CD4-positive, alpha-beta T cell treated with Interleukin-15 for 4 hours (primary cell): ENCODE measurements at places on chromosomes 2 and 18.

- no peak for DNase-seq
Measured at GRCh38 chr2:64538764-64539433, 14.8 kb downstream of the AFTPH start.

GRCh38 chr18:62856294-62856693, 141.0 kb downstream of the PHLPP1 start:
- no peak for DNase-seq

DNA sequence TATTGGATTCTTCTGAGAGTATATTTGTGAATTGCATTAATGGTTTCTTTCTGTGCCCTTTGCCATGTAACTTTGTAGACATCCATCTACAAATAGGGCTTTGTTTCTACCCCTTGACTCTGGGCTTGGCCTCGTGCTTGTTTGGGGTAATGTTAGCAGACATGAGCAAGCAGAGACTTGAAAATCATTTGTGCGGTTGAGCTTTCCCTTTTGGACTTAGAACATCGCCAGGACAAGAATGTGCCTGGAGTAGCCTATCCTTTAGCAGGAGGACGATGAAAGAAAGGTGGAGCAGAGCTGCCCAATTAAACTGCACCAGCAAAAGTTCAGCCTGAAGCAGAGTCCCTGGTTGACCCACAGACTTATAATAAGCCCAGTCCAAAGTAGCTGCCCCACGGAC, 785.9 kb downstream of the EPHA4 start:
- no peak for DNase-seq

DNA sequence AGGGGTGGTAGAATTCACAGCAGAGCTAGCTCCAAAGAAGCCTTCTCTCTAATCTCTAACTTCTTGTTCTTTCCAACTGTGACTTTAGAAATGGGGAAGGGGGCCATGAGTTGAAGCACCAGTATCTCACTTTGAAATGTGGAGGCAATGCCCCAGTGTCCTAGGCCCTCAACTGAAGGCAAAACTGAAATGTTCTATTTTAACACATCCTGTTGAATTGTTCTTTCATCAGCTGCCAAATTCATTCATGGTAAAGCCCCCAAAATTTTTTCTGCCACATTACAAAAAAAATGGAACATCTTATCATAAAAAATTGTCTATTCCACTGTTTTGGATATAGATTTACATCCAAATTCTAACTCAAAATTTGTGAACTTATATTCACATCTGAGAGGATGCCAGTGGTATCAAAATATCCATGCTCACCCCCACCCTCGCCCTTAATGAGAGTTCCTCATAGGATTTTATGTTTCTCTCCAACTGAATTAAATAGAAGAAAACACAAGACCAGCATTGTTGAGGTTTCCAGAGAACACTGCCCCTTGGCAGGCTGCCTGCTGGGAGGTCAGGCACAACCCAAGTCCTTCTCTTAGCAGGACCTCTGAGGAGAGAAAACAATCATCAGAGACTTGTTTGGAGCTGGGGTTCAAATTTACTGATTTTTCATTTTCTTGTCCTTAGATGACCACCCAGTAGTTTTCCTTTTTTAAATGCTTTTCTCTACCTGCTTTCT, 147.4 kb upstream of the PGAP1 start:
- DNase-seq = no peak

- no peak for DNase-seq
Measured at GRCh38 chr2:241425368-241425767, 69.3 kb downstream of the FARP2 start.

GRCh38 chr18:24761765-24762164, 301.3 kb downstream of the HRH4 start:
- DNase-seq = no peak

- no peak for DNase-seq
Measured at GRCh38 chr2:143558665-143559064, 429.4 kb downstream of the ARHGAP15 start.

GRCh38 chr18:27826101-27826500, 350.8 kb downstream of the CDH2 start:
- no peak for DNase-seq

DNA sequence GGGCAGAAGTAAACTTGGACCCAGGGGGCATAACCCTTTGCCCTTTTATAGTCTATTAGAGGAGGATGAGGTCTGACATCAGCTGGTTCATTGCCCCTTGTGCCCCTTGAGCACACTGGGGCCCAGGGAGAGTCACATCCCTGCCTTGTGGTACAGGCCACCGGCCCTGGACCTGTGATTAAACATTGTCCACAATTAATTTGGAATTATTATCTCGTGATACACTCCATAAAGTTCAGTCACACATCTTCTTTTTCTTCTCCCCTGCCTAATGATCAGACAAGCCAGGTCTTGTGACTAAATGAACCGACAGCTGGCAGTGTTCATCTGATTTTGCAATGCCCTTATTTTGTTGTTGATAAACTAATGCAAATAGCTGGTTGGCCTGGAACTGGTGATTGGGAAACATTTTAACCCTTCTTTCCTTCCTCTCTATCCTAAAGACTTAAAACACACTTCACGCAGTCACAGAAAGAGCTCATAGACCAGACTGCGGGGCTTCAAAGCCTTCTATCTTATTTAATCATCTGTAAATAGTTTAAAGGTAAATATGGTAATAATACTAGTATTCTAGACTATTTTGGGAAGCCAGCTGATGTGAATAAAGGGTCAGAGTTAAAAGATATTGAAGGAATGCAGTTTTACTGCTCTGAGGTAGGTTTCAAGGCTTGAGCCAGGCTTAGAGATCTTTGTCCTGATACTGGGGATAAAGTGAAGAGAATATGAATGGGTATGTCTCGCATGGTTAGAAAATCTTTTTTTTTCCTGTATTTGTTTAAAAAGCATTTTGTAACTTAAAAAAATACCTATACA, 13.4 kb downstream of the IL1R1 start:
- DNase-seq = no peak

- DNase-seq = no peak
Measured at GRCh38 chr2:232455426-232456255, at the start of gene ALPI. ALPI (plus strand) TSS chr2:232456153; CDS start chr2:232456200, 47 bp downstream.

- DNase-seq = no peak
Measured at GRCh38 chr2:116979916-116980764, 834.4 kb upstream of the DDX18 start.

DNA sequence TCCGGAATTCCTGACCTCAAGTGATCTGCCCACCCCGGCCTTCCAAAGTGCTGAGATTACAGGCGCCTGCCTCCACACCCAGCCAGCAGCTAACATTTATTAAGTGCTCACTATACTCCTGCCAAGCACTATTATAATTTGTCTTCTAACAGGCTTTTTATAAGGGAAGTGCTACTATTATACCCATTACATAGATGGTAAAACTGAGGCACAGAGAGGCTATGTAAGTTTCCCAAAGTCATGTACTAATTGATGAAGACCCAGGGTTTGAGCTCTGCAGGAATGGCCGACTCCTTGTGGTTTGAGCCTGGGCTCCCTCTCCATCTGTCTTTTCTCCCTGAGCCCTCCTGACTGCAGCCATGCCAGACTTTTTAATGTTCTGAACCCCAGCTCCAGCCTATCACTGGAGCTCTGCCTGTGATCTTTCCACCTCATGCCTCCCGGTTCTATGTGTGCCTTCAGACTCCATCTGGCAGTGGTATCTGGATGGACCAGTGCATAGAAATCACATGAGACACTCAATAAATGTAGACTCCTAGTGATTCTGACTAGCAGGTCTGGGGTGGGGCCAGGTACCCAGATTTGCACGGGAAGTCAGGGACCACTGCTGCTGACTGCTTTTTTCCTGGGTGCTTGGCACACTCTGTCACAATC, 197.1 kb downstream of the NEDD4L start:
- no peak for DNase-seq

- DNase-seq = no peak
Measured at GRCh38 chr2:107285621-107286299, 399.8 kb upstream of the ST6GAL2 start.

GRCh38 chr2:226726546-226726945, 73.1 kb downstream of the IRS1 start:
- DNase-seq = no peak

GRCh38 chr2:138469411-138469810, 32.2 kb upstream of the SPOPL start:
- DNase-seq = no peak

- peak; percentile 77 for DNase-seq
Measured at GRCh38 chr2:207143215-207144172, 22.3 kb downstream of the KLF7 start.

- no peak for DNase-seq
Measured at GRCh38 chr18:346600-346999, 78.8 kb upstream of the THOC1 start.

GRCh38 chr18:2089396-2089795, 481.9 kb downstream of the METTL4 start:
- no peak for DNase-seq

DNA sequence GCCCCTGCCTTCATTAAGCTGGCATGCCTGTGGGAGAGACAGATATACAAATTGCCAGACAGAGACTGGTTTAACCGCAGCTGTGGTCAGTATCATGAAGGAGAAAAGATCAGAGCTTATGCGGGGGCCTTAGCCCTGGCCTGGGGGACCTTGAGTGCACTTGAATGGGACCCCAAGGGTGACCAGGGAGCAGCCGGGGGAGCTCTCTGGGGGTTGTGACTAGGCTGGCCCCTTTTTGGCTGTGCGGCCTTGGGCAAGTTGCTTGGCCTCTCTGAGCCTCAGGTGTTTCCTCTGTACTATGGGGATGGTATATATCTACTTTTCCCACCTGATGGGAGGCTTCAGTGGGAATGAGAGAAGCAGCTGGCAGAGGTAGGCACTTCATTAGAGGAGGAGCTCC, 35.7 kb downstream of the INHBB start:
- no peak for DNase-seq

DNA sequence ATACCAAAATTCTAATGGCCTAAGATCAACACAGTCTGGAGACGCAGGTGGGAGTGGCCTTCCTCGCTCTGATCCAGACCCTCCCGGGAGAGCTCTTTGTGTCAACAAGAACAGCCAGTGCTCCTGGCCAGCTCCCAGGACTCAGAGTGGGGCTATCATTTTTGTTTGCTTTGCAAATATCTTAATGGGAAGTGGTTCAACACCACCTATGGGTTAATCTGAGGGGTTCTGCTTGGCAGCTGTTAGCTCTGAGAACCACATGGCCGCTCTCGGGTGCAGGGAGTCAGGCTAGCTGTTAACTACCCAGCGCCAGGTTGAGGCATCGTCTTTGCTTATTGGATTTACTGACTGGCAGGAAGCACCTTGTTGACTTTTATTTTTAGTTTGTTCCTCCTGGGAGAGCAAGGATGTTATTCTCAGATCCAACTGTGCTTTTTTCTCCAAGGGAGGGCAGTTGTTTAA, 184.8 kb upstream of the SP5 start:
- DNase-seq = no peak

DNA sequence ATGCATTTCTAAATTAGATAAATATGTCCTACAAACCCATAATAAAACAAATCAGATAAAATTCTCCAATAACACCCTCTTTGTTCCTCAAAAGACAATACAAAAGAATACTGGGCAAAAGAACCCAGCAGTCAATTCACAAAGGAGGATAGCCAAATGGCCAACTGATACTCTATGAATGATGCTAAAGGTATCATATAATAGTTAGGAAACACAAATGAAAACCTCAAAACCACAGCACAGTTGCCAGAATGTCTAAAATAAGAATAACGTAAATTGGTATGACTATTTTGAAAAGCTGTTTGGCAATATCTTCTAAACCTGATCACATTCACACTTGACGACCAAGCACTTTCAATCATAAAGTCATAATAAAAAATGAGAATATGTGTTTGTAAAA, 315.4 kb downstream of the CDH7 start:
- no peak for DNase-seq

DNA sequence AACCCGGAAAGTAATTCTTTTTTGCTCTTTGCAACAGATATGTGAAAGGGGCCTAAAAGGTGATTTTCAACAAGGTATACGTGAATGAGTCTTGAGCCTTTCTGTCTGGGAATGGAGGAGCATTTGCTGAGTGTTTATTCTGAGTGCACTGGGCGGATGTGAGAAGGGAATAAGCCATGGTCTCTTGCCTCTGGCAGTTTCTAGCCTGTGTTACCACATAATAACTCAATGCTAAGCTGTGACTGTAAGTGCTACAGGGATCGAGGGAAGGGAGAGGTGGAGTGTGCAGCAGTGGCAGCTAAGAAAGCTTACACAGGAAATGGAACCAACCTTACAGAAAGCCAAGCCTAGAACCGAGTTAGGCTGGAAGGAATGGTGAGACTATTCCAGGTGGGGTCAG, 444.3 kb downstream of the SLC4A3 start:
- DNase-seq = no peak

- no peak for DNase-seq
Measured at GRCh38 chr2:163397451-163397850, 338.4 kb downstream of the FIGN start.

- DNase-seq = peak; percentile 94
Measured at GRCh38 chr2:234290671-234291070, 206.2 kb downstream of the ARL4C start.

DNA sequence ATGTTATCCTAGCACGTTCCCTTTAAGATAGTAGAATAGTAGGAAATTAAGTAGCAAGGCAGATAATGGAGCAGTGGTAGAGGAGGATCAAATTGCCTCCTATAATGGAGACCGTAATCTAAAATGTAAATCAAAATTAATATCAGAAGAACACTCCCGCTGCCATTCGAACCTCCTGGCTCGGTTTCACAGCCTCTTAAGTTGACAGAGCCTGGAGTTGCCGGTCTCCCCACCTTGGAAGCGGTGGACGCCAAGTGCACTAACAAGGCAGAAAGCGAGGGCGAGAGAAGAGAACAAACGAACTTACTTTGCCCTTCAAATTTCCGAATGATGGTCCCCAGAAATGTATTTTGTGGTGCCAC, 450 bp downstream of the KCNH7 start:
- no peak for DNase-seq

- DNase-seq = no peak
Measured at GRCh38 chr18:41922841-41923240, 32.2 kb upstream of the PIK3C3 start.

DNA sequence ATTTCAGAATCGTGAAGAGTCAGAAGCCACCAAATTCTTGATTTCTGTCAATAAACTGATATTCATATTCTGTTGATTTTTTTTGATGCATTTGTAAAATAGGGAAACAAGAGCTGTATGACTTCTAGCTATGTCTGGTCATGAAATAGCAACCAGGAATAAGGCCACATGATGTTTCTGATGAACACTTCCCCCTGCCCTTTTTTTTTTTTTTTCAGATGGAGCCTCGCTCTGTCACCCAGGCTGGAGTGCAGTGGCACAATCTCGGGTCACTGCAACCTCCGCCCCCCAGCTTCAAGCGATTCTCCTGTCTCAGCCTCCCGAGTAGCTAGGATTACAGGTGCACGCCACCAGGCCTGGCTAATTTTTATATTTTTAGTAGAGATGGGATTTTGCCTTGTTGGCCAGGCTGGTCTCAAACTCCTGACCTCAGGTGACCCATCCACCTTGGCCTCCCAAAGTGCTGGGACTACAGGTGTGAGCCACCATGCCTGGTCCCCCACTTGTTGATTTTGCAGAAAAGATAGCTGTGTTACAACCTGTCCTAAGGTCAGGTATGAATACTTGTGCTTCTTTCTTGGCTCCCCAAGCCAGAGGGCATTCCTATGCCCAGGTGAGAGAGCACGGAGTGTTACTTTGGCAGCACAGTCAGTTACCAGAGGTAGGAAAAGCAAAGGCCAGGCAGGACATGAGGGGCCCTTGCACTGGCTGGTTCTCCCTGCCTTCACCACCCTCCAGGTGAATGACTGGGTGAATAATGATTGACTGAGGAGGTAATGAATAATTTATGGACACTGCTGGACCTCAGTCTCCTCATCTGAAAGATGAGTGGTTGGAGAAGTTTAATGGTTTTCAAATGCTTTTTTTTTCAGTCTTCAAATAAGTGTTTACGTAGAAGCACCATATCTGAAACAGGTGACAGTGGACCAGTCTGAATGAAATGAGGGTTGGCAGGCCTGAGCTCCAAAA, 39.6 kb downstream of the PAX8 start:
- no peak for DNase-seq
